ENCODE measurements at places on chromosomes 5 and 9.

GRCh38 chr5:14250748-14251701 is 107.9 kb downstream of the TRIO start:
- peak; percentile 33 for DNase-seq

DNA sequence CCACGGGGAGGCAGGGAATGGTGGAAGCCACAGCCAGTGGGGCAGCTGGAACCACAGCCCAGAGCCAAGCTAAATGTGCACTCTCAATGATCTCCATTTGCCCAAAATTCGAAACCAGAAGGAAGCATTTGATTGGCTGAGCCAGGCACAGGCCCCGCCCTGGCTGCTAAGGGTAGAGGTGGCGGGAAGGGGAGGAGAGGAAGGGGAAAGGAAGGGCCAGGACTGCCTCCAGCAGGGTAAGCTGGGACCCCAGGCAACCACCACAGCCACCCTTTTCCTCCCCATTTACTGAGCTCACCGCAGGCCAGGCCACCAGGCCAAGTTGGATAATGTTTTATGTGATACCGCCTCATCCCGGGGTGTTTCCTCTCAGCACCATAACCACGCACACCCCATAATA is 100.3 kb upstream of the RAPGEF1 start:
- DNase-seq: no peak

DNA sequence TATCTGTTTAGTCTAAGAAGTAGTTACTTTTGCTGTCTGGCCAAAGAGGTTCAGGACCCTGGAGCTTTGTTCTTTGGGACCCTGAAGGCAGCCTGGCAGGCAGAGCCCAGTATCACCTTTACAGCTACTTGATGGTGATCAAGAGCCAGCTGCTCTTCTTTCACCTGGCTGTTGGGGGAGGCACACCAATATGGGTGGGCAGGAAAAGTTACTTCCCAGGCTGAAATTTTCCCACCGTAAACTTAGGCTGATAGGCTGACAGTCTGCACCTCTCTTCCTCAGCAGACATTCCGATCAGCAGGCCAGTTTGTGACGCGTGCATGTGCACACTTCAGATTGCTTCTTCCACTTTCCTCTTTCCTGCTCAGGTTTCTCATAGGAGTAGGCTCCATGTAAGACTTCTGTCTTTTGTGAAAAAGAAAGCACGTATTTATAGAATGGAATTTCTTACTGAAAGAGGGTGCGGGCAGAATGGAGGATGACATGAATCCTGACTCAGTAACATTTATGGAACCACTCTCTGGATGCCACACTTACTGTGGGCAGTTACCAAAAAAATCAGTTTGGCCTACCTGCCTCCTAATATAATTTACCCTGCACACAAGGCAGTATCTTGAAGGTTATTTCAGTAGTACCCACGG is 223.9 kb upstream of the DMRT1 start:
- no peak for DNase-seq

GRCh38 chr5:177508837-177509236 is 789 bp downstream of the DOK3 start:
- peak; percentile 58 for DNase-seq

GRCh38 chr5:31383734-31384133 is 148.2 kb downstream of the DROSHA start:
- DNase-seq: no peak

- no peak for DNase-seq
These were observed 2.2 kb downstream of the SGCD start for GRCh38 chr5:156329171-156329611.

DNA sequence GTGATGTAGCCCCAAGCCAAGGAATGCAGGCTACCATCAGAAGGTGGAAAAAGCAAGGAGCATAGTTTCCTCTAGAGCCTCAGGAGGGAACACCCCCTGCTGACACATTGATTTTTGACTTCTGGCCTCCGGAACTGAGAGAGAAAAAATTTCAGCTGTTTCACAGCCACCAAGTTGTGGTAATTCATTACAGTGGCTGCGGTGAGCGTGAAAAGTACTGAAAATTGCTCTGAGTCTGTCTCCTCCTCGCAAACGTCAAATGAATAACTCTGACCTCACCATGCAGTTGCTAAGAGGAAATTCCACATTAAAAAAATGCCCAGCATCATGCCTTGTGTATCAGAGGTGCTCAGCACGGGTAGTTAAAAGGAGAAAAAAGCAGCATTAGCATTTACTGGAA is 277.9 kb upstream of the MSX2 start:
- no peak for DNase-seq

- no peak for DNase-seq
These were observed 10.5 kb downstream of the CSF1R start for GRCh38 chr5:150075806-150076205.

GRCh38 chr9:133115604-133116345 is 5.3 kb downstream of the RALGDS start:
- DNase-seq: no peak

- DNase-seq: no peak
These were observed 585 bp downstream of the NMUR2 start for GRCh38 chr5:152404494-152404893.

GRCh38 chr9:79492092-79493009 is 79.4 kb upstream of the TLE4 start:
- DNase-seq: no peak

DNA sequence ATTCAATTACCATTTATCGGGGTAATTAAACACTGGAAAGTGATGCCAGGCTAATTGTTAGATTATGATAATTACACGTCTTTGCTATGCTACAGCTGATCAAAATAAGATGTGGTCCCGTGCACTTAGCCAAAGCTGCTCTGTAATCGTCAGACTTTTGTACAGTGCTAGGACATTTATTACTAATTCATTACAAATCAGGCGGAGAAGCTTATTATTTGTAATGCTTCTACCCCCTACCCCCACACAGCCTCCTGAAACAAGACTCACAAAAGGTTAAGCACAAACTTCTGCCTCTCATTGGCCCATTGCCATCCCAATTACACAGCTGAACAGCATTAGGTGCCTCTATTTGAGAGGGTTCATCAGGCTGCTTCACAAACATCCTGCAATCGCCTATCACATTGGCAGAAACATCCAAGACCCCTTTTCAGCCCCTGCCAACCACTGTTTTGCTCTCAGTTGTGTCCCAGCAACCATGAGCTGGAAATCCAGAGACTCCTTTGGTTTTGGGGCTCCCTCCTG is 232.7 kb downstream of the EFNA5 start:
- no peak for DNase-seq

DNA sequence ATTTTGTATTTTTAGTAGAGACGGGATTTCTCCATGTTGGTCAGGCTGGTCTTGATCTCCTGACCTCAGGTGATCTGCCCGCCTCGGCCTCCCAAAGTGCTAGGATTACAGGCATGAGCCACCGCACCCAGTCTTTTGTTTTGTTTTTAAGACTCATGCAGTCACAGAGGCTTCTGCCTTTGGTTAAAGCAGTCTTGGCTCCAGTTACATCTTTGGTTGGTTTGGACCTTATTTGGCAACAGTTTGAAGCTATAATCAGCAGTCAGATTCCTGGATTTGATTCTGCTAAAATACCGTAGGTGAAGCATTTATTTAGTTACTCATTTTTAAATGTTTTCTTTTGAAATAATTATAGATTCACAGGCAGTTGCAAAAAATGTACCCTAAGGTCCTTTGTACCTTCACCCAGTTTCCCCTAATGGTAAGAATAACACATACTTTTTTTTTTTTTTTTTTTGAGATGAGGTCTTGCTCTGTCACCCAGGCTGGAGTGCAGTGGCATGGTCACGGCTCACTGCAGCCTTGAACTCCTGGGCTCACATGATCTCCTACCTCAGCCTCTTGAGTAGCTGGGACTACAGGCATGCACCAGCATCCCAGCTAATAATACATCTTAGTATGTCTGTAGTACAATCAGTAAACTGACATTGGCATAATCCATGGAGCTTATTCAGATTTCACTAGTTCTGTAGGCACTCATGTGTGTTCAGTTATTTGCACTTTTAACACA is 15.7 kb downstream of the USP20 start:
- DNase-seq: no peak

DNA sequence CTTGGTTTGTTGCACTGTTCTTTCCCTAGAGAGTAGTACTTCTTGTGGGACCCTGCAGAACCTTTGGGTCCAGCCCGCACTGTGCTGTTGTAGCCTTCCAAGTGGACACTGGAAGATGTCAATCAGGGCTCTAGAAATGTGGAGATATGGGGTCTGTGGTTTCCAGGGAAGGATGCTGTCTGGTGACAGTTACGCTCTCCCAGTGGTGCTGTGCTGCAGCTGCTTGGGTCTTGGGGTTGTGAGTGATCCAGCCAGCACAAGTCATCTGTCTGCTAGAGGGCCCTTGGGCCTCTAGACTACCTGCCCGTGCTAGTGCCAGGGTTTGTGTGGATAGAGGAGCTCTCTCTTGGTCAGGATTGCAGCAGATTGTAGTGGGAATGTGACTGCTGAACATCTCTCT is 484.5 kb downstream of the DMAC1 start:
- no peak for DNase-seq

GRCh38 chr5:58648846-58649245 is 66.0 kb downstream of the RAB3C start:
- no peak for DNase-seq

- no peak for DNase-seq
These were observed 87.7 kb upstream of the LRRTM2 start for GRCh38 chr5:138962614-138963370.

- no peak for DNase-seq
These were observed 68.6 kb upstream of the RNF130 start for GRCh38 chr5:180140079-180140554.

- no peak for DNase-seq
These were observed 105.0 kb downstream of the FGF18 start for GRCh38 chr5:171524466-171524865.

GRCh38 chr9:113892861-113893491 is 16.9 kb downstream of the ZNF618 start:
- no peak for DNase-seq

GRCh38 chr9:131252120-131252519 is 24.2 kb downstream of the FAM78A start:
- DNase-seq: peak; percentile 28

GRCh38 chr5:180623411-180623834 is 26.0 kb downstream of the FLT4 start:
- DNase-seq: no peak

DNA sequence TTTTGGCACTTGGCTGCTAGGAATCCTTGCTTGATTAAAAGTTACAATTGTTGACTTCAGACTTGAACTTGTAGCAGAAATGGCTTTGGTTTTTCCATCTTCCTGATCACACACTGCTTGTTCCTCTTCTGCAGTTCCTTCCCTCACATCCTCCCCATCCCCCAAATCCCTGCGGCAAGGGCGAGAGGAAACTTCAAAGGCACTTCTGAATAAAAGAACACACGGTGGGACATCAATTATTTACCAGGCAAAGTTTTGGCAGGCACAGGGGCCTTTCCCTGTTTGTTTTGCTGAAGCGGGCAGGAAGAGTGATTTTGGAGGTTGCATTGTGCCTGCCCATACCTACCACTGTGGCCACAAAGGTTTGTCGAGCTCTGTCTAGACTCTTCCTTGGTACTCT is 260.9 kb downstream of the KIF4B start:
- no peak for DNase-seq

GRCh38 chr9:19768798-19769197 is 20.0 kb downstream of the SLC24A2 start:
- DNase-seq: no peak

- DNase-seq: no peak
These were observed 478.1 kb upstream of the NMUR2 start for GRCh38 chr5:152883066-152883775.

GRCh38 chr5:81020478-81021167 is 60.5 kb downstream of the RASGRF2 start:
- no peak for DNase-seq

DNA sequence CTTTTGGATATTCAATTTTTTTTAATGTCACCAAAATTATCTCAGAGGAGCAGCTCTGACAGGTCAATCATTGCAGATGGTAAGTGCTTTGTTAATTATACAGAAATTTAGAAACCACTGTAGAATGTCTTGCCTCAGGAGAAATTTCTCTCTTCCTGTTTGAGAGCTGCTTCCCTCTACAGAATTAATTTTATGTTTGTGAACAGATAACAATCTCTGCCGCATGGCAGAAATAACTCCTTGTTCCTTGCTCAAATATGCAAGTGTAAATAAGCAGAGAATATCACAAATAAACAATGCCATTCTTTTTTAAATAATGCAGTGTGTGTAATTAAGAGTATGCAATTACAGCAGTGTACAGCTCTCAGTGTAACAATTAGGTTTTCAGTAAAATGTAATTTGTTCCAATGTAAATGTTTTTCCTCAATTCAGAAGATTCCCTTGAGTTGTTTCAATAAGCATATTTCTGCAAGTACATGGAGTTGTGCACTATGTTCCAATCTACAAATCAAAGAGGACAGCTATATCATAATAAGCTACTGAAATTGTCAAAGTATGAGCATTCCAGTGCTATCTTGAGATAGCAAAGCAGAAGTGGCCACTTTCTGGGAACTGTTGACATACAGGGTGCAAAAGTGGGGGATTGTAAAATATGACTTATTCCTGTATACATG is 1012.8 kb downstream of the MAT2B start:
- no peak for DNase-seq

GRCh38 chr5:71932655-71933338 is 174.5 kb upstream of the MAP1B start:
- DNase-seq: no peak

DNA sequence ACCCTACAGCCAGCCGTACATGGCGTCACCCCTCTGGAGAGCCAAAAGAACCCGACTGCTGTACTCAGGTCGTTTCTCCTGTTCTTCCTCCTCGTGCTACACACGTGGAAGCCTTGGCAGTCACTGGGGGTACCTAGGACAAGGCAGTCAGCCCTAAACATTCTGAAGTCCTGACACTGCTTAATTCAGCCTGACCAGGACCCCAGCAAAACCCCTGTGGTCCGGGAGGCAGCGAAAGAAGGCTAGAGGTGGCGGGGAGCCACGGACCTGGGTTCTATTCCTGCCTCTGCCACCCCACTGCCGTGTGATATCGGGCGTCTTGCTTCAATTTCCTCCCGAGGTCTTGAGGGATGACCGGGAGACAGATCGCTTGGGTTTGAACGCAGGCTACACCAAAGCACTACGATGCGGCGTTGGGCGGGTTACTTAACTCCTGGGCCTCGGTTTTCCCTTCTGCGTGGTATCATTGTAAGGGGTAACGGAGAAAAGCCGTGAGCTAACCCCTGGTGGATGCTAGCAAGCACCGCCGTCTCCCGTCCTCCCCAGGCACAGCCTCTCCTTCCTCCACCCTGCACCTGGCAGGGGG is 429 bp upstream of the ARL10 start:
- DNase-seq: no peak

GRCh38 chr5:169115461-169116124 is 185.3 kb downstream of the SLIT3 start:
- no peak for DNase-seq

- no peak for DNase-seq
These were observed 514 bp downstream of the FOXB2 start for GRCh38 chr9:77019926-77020412.

DNA sequence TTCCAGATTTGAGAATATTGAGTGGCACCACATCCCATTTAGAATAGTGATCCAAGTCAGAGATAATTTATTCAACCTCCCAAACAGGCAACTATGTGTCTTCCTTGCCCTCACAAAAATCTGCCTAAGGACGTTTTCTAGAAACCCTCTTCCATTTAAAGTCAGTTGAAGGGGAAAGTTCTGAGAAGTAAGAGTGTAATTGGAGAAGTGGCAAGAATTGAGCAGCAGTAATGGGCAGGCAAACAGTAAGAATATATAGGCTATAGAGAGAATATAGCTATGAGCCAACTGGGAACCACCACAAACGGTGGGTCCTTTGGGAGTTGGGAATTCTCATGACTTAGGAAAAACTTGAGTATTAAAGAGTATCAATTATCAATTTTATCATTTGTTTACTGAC is 31.1 kb upstream of the CETN3 start:
- no peak for DNase-seq

- DNase-seq: no peak
These were observed 393.8 kb upstream of the MEF2C start for GRCh38 chr5:89276566-89277305.
